ENCODE measurements at places on chromosomes 12 and 14.

- DNase-seq, result no peak
Measured at GRCh38 chr14:35365130-35366055, 39.2 kb downstream of the NFKBIA start.

- DNase-seq, result no peak
Measured at GRCh38 chr12:119486599-119487154, 106.9 kb upstream of the TMEM233 start.

GRCh38 chr14:101604228-101604934, 43.1 kb downstream of the DIO3 start:
- DNase-seq, result no peak

- no peak for DNase-seq
Measured at GRCh38 chr12:108683906-108684556, 47.3 kb downstream of the CORO1C start.

GRCh38 chr12:88866881-88867280, 286.6 kb upstream of the KITLG start:
- DNase-seq, result no peak

DNA sequence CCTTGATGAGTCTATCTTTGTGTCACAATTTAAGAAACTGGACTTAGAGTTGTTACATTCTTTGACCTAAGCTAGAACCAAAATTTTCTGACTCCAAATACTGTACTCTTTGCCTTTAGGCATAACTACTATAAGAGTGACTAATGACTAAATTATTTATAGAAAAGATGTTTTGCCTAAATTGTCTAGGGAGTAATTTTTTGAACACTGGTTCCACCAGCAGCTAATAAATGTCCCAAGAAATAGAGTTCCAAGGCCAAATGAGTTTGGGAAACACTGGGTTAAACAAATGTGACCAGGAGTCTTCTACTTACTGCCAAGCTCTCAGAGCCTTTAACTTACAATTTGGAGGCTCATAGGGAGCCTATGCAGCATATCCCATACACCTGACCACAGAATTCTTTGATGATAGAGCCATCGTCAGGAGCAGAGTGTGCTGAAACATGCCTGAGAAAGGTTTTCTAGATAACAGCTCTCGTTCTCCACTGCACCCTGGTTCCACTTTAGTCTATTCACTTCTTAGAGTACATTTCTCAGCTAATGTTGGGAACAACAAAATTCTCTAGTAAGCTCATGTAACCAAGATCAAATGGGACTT, 215.9 kb upstream of the HMGA2 start:
- no peak for DNase-seq

DNA sequence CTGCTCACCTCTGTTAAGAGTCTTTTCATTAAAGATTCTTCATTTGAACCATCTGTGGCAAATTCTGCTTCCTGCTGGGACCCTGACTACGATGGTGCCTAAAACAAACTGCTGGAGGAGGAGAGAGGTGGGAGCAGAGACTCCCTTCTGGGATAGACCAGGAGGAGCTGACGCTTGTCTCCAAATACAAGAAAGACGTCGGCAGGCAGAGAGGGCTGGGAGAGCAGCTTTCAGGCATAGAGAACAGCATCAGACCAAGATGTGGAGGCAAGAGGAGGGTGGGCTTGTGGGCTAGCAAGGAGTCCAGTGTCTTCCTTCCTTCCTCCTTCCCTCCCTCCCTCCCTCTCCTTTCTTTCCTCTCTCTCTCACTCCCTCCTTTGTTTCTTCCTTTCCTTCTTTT, 358.6 kb downstream of the VRK1 start:
- no peak for DNase-seq

GRCh38 chr12:84922693-84923092, 10.1 kb upstream of the SLC6A15 start:
- DNase-seq, result no peak

GRCh38 chr12:104095289-104095688, 31.0 kb downstream of the HCFC2 start:
- DNase-seq, result no peak

GRCh38 chr12:95699579-95699978, 91.0 kb downstream of the NTN4 start:
- no peak for DNase-seq

- no peak for DNase-seq
Measured at GRCh38 chr12:96850676-96851075, 56.4 kb upstream of the NEDD1 start.

- DNase-seq, result no peak
Measured at GRCh38 chr14:55398679-55399078, 13.0 kb downstream of the ATG14 start.

GRCh38 chr14:99518441-99519346, 37.5 kb downstream of the CCNK start:
- DNase-seq, result peak; percentile 95

GRCh38 chr12:130916241-130916911, 37.3 kb upstream of the ADGRD1 start:
- peak; percentile 48 for DNase-seq

DNA sequence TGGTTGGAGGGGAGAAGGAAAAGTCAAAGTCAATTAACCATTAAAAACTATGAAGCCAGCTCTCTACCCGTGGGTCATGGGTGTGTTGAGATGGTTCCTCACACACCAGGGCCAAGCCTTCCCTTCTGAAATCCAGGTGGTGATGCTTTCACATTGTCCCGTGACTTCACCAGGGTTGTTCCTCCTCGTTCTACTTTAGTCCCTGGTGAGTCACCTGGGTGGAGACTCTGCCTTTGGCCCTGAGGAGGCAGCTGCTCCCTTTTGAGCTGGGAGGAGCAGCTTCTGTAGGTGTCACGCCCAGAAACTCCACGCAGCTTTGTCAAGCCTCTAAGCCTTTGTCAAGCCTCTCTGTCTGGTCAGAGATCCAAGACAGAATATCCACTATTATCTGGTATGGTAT, 348.3 kb downstream of the BMP4 start:
- DNase-seq, result peak; percentile 13

GRCh38 chr14:78902010-78902623, 731.9 kb downstream of the NRXN3 start:
- DNase-seq, result no peak

- no peak for DNase-seq
Measured at GRCh38 chr12:109595321-109595902, 21.8 kb downstream of the MVK start.

DNA sequence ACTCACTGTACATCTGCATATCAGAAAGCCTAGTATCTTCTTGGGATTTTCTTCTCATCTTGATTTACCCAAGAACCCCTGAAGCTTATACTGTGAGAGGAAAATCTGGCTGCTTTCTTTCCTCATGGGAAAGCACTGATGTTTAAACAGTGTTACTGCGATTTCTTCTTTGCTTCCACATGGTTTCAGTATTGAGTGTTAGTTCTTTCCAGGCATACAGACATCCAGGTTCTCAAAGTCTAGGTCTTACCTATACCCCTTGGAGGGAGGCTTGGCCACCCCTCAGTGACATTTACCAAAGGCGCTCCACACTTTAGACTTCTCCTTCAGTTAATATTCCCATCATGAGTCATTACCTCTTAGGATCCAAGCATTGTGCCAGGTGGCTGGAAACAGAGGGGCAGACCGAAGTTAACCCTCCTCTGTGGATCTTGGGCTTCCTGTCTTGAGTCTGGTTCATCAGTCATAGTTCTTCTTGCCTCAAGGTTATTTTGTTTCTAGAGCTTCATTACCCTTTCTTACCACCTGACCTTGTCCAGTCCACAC, 79.1 kb downstream of the TMEM117 start:
- no peak for DNase-seq

GRCh38 chr14:101498526-101498860, 62.8 kb upstream of the DIO3 start:
- DNase-seq, result no peak

DNA sequence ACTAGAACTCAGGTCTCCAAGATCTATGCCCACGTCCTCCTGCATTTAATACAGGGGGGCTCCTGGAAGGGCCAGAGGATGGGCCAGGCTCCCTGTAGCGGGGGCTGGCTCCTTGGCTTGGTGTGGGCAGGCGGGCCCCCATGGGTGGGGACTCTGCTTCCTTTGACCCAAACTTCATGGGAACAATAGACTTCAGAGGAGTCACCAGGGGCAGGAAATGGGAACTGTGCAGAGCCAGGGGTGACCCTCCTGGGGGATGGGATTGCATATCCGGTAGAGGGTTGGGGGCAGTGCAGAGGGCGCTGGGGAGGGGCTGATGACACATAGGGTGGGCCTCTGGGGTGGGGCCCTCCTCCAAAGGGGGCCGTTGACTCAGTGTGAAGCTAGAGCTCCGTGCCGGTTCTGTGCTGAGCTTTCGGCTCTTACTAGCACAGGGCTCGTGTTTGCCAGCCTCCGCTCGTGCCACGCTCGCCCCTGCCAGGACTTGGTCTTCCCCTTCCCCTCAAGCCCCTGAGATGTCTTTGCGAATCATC, 4.6 kb downstream of the TEAD4 start:
- no peak for DNase-seq

DNA sequence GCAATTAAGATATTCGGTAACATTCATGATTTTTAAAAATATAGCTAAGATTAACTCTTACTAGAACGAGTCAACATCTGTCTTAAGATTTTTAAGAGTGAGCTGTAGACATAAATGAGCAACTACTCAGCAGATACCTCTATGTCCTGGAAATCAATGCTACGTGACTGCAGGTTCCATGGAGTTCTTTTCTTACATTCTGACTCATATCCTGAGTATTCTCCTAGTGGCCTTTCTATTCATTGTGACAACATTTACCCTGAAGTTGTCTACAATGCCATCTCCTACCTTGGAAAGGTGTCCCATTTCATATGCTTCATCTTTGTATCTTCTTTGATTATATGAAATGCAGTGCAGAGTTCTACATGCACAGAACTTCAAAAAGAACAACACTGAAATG, 59.9 kb downstream of the PKP2 start:
- DNase-seq, result no peak

DNA sequence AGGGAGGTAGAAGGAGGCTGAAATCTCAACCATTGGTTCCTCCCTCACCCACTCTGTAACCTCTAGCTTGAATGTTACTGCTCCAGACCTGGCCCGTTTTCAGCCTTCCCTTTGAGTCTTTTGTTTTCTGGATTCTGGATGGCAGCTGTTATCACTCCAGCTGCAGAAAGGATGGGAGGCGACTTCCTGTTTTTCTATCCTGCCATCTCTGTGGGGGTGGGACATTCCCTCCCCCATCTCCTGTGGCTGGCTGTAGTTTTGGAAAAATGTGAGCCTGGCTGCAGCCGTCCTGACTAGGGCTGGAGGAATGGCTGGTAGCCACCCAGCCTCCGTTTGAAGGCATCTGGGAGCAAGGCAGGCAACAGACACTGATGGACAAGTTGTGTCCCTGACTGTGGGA, 2.9 kb upstream of the PPFIBP1 start:
- no peak for DNase-seq

- DNase-seq, result no peak
Measured at GRCh38 chr12:3307389-3307788, 183.6 kb upstream of the PRMT8 start.

GRCh38 chr12:546920-547845, 87.4 kb downstream of the B4GALNT3 start:
- peak; percentile 93 for DNase-seq

DNA sequence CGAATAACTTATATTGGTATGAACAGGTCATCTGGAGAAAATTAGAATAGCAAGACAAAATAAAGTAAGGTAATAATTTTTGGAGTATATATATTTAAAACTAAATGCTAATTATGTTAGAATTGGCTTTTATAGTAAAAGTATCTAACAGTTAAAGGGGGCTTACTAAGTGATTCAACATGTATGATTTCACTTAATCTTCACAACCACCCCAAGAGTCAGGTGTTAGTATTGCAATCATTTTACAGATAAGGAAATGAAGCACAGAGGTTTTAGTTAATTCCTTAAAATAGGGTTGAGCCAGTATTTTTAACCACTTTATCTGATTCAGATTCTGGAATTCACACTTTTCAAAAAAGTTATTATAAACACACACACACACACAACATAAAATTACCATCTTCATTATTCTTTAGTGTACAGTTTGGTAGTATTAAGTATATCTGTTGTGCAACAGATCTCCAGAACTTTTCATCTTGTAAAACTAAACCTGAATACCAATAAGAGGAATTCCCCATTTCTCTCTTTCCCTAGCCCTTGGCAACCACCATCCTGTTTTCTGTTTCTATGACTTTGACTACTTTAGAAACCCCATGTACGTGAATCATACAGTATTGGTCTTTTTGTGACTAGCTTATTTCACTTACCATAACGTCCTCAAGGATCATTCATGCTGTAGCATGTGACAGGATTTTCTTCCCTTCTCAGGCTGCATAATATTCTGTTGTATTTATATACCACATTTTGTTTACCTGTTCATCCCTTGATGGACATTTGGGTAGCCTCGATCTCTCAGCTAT, 12.5 kb downstream of the A2M start:
- DNase-seq, result no peak

GRCh38 chr12:108319277-108320234, 19.6 kb downstream of the CMKLR1 start:
- no peak for DNase-seq

GRCh38 chr14:79740066-79740601, 471.2 kb downstream of the DIO2 start:
- no peak for DNase-seq

DNA sequence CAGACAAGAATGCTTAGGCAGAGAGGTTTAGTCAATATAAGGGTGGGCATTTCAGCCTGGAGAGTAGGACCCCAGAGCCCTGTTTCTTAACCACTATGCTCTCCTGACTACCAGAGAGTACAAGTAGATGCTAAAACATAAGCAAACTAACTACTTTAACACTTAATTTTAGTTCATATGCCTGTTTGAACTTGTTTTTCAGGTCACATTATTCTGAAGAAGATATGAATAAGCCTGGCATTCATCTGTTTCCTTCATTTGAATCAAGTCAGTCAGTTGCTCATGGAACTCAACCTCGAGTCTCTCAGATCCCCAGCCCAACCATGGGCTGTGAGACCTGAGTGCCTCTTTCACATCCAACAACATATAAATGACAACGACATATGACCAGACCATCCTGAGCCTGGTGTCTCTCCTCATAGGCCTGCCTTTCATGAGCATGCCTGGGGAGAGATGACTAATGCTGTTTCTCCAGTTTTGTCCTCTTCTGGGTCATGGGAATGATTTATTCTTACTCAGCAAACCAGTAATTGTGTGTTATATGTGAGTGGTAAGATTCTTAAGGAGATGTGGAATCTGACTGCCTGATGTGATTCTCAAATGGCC, 251.1 kb upstream of the BTG1 start:
- no peak for DNase-seq

GRCh38 chr12:100267603-100268281, 765 bp downstream of the SCYL2 start:
- no peak for DNase-seq

GRCh38 chr14:99450266-99450665, 30.4 kb downstream of the SETD3 start:
- DNase-seq, result no peak

DNA sequence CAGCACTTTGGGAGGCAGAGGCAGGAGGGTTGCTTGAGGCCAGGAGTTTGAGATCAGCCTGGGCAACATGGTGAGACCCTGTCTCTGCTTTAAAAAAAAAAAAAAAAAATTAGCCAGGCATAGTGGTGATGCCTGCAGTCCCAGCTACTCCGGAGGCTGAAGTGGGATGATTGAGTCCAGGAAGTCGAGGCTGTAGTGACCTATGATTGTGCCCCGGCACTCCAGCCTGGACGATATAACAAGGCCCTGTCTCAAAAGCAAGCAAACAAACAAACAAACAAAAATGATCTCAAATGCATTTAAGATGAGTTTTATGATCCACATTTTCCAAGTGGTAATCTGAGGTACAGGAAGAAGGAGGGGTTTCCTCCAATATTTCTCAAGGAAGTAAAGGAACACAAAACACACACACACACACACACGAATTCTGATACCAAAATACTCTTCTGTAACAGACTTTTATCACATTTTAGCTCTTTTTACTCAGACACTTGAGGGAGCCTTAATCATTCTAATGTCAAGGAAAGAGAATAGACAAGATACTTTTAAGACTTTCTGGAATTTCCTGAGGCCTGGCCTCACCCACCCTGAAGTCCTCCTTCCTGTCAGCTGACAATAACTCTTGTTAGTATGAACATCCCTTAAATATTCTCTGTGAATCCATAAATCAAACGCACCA, 44.4 kb upstream of the CERS5 start:
- no peak for DNase-seq
